ENCODE measurements at places on chromosomes 7 and 10.

DNA sequence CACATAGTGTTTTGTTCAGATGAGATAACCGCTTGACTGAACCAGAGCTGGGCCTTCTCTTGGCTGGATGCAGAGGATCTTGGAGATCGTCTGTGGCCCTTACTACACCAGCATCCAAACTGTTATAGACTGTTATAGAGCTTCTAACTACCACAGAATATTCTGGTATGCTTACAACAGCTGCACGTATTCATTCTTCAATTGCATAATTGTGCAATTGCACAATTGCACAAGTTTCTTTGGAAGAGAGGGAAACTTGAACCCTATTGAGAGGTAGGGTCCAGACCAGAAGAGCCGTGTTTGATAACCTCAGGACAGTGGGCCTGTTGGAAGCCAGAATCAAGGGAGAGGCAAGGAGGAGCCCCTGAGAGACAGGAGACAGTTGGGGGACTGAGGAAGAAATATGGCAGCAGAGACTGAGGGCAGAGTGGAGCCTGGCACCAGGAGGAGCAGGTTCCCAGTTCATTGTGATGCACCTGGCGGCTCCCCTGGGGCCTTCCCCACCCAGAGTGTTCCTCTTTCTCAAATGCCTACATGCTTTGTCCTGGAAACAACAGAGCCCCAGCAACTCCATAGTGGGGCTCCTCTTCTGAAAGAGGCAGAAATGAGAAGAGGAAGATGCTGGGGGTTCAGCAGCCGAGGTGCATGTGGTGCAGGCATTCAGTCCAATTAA, 64.1 kb downstream of the PTPRZ1 start:
- ATAC-seq: no peak

DNA sequence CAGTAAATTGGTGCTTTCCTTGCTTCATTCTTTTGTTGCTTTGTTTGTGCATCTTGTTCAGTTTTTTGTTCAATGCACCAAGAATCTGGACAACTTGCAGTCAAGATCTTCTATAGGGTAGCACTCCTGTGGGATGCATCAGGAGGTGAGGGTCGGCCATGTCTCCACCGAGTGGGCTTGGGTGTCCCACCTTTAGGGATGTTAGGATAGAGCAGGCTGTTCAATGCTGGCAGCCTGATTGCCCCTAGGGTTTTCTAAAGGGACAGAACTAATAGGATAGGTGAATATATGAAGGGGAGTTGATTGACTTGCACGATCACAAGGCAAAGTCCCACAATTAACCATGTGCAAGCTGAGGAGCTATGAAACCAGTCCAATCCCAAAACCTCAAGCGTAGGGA, 109.9 kb downstream of the GLRX3 start:
- ATAC-seq: no peak

GRCh38 chr10:103241262-103242011, 4.2 kb upstream of the RPEL1 start:
- ATAC-seq: peak; percentile 17

DNA sequence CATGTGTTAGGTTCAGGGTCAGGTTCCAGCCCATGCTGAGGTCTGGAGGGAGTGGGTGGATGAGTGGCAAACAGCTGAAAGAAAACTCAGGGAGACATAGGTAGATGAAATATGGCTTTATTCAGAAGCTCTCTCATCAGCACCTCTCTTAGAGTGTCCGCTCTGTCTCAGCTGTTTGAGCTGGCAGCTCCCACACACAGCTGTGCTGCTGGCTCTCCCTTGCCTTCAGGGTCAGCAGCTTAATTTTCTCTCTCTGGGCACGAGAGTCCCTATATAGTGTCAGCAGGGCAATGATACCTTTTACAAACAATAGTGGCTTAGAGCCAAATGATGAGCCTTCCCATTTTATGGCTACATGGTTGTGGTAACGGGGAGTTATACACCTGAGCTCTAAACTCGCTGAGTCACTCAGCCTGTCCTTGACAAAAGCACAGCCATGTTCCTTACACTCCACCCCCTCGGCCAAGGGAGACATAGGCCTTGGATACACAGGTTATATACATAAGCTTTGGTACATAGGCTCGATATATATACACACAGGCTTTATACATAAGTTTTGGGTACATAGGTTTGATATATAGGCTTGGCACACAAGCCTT, 10.4 kb downstream of the RNF133 start:
- no peak for ATAC-seq

GRCh38 chr10:29671228-29671780, 36.5 kb upstream of the SVIL start:
- ATAC-seq: no peak

- ATAC-seq: no peak
Measured at GRCh38 chr7:26306790-26307189, 15.1 kb downstream of the SNX10 start.

GRCh38 chr10:78543749-78544362, 510.2 kb downstream of the RPS24 start:
- no peak for ATAC-seq

- no peak for ATAC-seq
Measured at GRCh38 chr10:123769647-123770046, 103.5 kb downstream of the GPR26 start.

GRCh38 chr10:127578259-127578960, 29.3 kb downstream of the NPS start:
- no peak for ATAC-seq

DNA sequence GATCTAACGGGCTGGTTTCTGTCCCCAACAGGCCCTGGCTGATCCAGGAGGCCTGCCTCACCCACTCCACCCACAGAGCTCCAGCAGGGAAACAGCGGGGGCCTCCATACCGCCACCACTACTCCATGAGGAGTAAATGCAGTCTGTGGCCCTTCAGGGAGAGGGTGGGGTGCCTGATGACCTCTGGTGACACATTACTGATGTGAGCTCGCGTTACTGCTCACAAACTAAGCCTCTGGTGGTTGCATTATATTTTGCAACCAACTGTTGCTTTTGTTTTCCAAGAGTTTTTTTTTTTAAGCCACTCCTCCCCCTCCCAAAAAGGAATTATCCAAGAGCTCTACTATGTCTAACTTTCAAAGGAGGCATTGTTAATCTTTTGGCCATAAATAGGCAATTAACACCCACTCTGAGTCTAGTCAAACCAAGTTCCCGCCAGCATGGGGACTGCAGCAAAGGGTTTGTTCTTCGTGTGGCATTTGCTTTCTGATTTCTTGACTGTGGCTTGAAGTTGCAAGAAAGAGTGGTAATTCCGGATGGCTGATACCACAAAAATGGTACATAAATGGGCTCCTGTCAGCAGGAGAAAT, 72.6 kb downstream of the FAM53B start:
- no peak for ATAC-seq

DNA sequence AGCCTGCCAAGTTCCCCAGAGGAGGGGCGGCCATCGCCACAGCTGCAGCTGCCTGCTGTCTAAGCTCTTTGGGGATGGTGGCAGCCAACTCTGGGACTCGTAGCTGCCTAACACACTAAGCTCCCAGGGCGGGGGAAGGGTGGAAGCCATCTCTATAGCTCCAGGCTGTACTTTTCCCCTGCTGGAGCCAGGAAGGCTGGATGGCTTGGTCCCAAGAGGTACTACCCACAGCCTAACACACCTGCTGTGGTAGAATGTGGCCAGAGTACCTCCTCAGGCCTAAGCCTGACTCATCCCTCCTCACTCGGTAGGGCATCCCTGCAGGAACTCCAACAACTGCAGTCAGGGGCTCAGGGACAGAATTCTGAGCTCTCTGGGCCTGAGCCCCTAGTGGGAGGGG, 151.7 kb upstream of the TAC1 start:
- no peak for ATAC-seq

- no peak for ATAC-seq
Measured at GRCh38 chr7:29881724-29882123, 75.4 kb downstream of the WIPF3 start.

DNA sequence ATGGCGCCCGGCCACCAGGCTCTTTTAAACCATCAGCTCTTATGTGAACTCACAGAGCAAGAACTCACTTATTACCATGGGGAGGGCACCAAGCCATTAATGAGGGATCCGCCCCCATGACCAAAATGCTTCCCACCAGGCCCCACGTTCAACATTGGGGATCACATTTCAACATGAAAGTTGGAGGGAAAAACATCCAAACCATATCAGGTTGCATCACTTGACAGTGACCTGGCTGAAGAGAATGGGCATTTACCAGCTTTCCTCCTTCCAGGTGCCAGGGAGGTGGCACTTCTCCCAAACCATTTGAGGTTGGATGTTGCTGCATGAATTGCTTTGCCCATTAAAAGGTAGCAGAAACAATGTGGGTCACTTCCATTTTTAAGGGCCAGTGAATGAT, 115.6 kb upstream of the TNS3 start:
- ATAC-seq: no peak

DNA sequence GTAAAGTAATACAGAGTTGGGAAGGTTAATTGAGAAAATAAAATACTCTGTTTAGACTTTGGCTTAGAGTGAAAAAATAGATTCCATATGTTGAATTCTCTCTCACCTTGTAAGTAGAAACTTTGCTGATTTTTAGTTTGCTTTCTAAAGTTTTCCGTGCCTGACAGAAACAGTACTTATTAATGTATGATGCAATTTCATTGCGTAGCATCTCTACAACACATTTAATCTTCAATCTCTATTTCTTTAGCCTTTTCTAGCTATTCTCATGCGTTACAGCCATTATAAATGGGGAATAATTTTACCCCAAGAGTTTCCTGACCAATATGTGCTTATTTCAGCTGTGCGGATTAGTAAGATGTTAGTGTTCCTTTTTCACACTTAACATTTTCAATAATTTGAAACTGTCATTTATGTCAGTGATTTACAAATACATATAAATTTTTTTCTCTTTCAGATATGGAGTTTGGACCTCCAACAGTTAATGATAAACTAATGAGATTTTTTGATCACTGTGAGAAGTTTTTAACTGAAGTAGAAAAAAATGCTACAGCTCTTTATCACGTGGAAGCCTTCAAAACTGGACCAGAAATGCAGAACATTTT, 3.3 kb downstream of the MINPP1 start:
- ATAC-seq: no peak

GRCh38 chr7:112282476-112283188, 76.1 kb downstream of the ZNF277 start:
- ATAC-seq: no peak

DNA sequence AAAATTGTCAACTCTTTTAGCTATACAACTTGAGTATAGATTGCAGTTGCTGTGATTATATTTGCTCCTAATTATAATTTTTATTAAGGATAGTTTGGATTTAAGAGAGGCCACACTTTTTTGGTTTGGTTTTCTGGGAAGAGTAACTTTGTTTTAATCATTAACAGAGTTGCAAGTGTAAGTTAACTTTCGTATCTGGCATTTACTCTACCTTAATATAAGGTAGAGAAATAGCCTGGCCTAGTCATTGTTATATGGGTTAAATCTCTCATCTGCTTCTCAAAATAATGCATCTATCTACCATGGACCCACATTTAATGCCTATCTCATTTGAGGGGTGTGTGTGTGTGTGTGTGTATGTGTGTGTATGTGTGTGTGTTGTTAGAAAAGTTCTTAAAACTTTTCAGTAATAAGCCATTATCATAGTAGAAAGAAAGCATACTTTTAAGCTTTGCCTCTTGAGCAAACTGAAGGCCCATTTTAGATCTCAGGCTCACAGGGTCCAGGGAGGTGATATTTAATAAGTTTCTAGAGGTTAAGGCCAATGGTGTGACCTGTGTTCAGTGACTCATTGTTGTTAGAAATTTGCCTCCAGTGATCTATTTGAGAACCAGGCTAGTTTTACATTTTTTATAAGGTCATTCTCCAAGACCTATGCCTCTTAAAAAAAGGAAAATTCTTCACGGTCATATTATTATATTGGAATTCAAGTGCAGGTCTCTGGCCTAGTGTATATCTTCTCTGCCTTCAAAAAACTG, 10.9 kb upstream of the TEX47 start:
- ATAC-seq: no peak

- ATAC-seq: no peak
Measured at GRCh38 chr10:96124230-96125141, 5.6 kb upstream of the ZNF518A start.

- no peak for ATAC-seq
Measured at GRCh38 chr10:65550761-65551160, 1375.1 kb upstream of the LRRTM3 start.

- no peak for ATAC-seq
Measured at GRCh38 chr10:58280477-58280876, 11.5 kb downstream of the CISD1 start.

- ATAC-seq: no peak
Measured at GRCh38 chr7:148611692-148612091, 21.1 kb downstream of the C7orf33 start.

- ATAC-seq: no peak
Measured at GRCh38 chr10:119153041-119153440, 12.5 kb downstream of the SFXN4 start.

- no peak for ATAC-seq
Measured at GRCh38 chr10:63438506-63439498, 27.0 kb downstream of the JMJD1C start.

DNA sequence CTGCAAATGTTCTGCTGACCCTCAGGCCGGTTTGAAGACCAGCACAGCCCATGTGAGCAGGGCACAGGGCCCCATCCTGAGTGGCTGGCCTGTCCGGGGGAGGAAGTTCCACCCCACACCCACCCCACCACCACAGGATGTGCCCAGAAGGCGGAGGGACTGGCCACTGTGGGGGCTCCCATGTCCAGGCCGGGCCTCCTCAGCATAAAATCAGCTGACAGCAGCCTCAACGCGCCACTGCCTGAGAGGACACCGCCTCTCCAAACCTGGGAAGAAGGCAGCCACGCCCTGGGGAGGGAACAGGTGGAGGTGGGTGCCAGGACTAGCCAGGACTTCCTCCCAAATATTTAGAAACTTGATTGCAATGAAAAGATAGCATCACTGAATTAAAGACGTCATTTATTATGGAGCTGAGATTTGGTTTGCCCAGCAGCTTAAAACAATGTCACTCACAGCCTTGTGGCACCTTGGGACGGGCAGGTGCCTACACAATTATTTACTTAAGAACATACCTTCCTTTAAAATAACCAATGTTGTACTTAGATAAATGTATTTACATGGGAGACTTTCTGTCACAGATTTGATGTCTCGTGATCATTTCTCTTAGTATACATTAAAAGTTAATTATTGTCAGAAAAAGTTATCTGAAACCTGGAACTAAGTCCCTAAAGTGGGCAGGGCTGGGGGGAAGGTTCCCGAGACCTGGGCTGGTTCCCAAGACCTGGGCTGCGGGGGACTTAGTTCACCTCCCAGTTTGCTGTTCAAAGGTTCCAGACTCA, 27.3 kb upstream of the FAM20C start:
- no peak for ATAC-seq

DNA sequence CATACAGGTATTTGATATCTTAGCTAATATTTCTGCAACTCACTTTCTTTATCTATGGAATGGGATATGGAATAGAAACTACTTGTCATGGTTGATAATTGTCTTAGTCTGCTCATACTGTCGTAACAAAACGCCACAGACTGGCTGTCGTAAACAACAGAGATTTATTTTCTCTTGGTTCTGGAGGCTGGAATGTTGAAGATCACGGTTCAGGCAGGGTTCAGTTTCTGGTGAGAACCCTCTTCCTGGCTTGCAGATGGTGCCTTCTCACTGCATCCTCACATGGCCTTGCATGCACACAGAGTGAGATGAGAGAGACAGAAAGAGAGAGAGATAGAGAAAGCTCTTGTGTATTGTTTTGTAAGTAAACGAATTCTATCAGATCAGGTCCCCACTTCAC, 332.7 kb upstream of the MAGI2 start:
- no peak for ATAC-seq
